Epithelial cell of esophagus (primary cell): ENCODE measurements at places on chromosomes 11 and 22.

GRCh38 chr11:91823252-91823830 lies 401.3 kb upstream of the FAT3 start:
- DNase-seq, result no peak

GRCh38 chr11:30586251-30587144 lies at the start of gene MPPED2:
MPPED2 (minus strand) TSS chr11:30586353; CDS start chr11:30580373, 5,980 bp downstream.
- peak; percentile 2 for DNase-seq

- DNase-seq, result peak; percentile 2
Observed at GRCh38 chr11:83601914-83602527, 315.9 kb upstream of the CCDC90B start.

- DNase-seq, result no peak
Observed at GRCh38 chr11:134498326-134499139, 86.5 kb upstream of the B3GAT1 start.

GRCh38 chr22:39522567-39523300 lies 2.4 kb downstream of the ATF4 start:
- peak; percentile 70 for DNase-seq
